K562 (cell line): ENCODE measurements at places on chromosomes 16 and 17. TPM values are rescaled to one million over a fixed set of nuclear protein-coding genes. Genes with fewer than 3 reads are reported as not detected.

DNA sequence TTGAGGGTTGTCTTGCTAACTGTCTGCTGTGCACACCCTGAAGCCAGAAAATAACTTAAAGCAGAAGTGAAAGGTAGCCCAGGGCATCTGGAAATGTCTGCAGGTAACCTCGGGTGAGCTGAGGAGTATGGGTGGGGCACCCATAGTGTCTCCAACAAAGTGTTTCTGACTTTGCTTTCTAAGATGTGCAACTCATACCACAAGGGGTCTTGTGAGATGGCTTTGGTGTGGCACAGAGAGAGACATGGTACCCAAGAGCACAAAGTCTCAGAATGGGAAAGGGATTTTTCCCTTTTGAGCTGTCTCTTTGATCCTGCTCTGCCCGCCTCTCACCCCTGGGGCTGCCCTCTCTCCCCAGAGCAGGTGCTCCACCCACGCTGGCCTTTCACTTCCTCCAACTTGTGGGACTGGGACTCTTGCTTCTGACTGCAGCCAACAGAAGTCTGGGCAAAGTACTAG is 6.9 kb downstream of the CHD9 start:
- DNase-seq: no peak

DNA sequence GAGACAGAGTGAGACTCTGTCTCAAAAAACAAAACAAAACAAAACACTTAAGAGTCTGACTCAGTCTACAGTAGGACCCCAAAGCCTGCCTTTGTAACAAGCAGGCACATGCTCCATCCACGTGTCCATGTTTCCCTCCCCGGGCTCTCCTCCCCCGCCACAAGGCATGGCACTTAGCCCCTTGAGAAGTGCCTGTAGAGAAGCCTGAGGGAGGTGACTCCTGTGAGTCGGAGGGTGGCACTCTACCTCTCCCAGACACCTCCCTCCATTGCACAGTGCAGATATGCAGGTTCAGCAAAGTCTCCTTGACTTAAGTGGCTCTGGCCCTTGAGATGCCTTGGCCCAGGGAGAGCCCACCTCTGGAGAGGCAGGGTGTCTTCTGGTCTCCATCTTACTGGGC is 6.8 kb downstream of the FHOD1 start:
- no peak for DNase-seq

DNA sequence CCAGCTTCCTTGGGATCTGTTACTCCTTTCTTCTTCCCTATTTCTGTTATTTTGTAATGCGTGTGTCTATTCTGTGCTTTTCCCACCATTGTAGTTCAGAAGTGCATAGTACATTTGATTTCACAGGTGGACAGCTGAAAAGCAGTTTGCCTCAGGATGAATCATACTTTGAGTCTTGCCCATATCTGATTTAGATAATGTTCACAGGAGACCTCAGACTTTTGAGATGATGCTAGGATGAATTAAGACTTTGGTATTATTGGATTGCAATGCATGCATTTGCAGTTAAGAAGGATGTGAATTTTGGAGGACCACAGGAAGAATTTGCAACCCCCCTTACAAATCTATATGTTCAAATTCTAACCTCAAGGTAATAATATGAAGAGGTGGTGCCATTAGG is 769.6 kb downstream of the CDH11 start:
- no peak for DNase-seq

The MPV17L gene
- 0.11 TPM in 1 of 2 replicates, not detected in the other for total RNA-seq

- peak; percentile 52 for DNase-seq
These were observed 3.2 kb upstream of the IL17C start for GRCh38 chr16:88634994-88635670.

- DNase-seq: no peak
These were observed 6.2 kb downstream of the CRISPLD2 start for GRCh38 chr16:84825896-84826557.

GRCh38 chr17:53217311-53217710 is 605.4 kb upstream of the KIF2B start:
- DNase-seq: no peak

DNA sequence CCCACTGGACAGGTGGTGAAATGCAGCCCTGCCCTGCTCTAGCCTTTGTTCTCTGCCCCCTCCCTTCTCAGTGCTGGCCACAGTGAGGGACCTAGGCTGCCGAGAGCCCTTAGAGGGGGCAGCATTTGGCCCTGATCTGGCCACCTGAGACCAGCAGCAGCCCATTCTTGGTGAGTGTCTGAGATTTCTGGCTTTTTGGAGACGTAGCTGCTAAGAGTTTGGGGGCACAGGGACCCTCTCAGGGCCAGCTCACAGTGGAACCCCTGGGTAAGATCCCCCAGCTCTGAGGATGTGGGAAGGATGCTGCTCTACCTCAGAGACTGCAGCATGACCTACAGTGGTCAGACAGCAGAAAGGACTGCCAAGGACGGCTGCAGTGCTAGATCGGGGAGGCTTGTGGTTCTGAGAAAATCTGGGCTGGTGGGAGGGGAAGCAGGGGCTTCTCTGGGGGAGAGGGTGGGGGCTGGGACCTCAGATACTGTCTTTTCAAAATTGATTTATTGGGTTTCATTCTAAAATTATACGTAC is 13.3 kb downstream of the GRB7 start:
- no peak for DNase-seq

The CNTD1 gene
- total RNA-seq: 0.20 TPM in 1 of 2 replicates, not detected in the other

DNA sequence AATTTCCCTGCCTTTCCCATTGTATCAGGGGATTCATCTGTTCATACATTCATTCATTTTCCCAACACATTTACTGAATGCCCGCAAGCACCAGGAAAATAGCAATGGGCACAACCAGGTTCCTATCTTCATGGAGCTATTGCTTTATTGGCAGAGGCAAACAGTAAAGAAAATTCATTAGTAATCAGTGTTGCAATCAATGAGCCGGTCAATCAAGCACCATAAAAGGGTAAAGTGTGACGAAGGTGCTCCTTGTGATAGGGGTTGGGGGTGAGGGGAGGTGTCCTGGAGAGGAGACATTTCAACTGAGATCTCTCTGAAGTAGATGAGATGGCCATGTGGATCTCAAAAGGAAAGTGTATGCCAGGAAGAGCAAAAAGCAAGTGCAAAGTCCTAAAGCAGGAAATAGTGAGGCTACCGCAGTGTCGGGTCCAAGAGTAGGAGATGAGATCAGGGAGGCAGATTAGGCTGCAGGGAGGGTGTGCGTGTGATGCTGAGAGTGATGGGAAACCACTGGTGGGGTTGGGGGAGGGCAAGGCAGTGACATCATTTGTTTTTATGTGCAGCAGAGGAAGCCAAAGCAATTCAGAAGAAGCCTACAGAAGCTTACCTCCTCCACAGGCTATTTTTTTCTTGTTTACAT is 28.4 kb downstream of the CDH13 start:
- DNase-seq: no peak

GRCh38 chr17:13385481-13385911 is 216.2 kb downstream of the HS3ST3A1 start:
- DNase-seq: no peak

The EVPLL gene
- not detected in 2 replicates for total RNA-seq

The GLIS2 gene
- total RNA-seq: 7.6 and 9.0 TPM in 2 replicates

The SLC6A2 gene
- not detected in 2 replicates for total RNA-seq

The NACA2 gene
- total RNA-seq: not detected in 2 replicates

The CIBAR2 gene
- total RNA-seq: not detected in 2 replicates

The CENPT gene
- 62.9 and 65.7 TPM in 2 replicates for total RNA-seq

The LGALS9B gene
- total RNA-seq: not detected in 2 replicates

- DNase-seq: no peak
These were observed 99.9 kb downstream of the EFCAB13 start for GRCh38 chr17:47423406-47424295.

DNA sequence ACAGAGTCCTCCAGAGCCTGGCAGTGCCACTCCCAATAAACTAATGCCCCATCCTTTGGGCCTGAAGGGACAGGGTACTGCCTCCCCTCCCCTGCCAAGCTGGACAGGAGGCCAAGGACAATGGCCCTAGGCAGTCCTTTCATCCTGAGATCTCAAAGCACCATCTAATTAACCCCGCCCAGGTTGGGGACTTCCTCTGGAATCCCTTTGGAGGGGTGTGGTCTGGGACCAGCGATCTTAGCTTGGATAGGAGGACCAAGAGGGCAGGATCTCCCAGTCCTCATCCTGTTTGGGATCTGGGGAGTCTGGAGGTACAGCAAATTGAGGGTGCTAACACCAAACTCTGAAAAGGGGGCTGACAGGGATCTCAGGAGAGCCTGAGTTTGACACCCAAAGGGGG is 18.2 kb upstream of the SP6 start:
- no peak for DNase-seq

- DNase-seq: no peak
These were observed 107.6 kb downstream of the TTC19 start for GRCh38 chr17:16107165-16107770.

The PTX4 gene
- 0.11 and 0.38 TPM in 2 replicates for total RNA-seq

DNA sequence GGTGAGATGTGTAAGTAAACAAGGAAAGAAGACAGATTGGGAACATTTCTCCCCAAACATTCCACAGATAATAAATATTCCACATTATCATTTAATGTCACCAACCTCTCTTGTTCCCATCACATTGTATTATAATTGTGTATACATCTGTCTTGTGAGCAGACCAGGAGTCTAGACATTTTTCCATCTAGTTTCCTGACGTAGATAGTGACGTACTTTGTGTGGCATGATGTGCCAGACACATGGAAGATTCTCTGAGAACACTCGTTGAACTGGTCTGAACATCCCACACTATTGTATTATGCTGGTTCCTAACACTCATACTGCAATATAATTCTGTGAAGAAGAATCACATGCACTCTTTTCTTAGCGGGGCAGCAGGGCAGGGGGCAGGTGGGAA is 34.0 kb downstream of the WSB1 start:
- DNase-seq: no peak

GRCh38 chr17:7014995-7015958 is 2.9 kb downstream of the RNASEK start:
- no peak for DNase-seq

The IRX5 gene
- total RNA-seq: 2.6 and 3.0 TPM in 2 replicates

DNA sequence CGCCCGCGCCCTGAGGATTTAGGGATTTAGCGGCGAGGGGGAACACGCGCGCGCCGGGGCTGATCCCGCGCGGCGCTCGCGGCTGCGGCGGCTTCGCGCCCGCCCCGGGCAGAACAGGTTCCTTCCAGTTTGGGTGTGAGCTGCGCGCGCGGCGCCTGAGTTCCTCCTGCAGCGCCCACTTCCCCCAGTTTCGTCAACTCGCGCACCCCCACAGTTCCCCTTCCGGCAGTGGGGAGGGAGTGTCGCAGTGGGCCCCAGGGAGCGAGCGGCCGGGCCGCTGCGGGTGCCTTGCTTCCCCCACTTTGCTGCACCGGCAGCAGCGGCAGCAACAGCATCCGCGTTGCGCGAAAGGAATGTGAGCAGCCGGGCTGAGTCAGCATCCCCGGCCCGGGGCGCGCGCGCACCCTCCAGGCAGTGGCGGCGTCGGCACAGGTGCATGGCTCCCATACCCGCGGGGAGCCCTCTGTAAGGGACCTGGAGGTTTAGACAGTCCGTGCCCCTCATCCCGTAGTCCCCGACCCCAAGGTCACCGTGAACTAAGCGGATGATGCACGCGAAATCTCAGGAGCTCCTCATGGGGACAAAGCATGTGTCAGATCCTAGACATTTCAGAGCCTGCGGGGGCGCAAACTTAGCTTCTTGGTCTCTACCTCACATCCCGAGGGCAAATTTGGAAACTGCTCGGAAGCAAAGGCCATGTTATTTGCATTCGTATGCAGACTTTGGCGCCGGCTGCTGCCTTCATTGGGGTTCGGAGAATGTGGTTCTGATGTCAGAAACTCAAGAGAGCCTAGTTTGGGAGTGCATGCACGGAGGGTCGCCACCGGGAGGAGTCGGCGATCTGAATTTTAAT is 767 bp downstream of the ARSG start:
- DNase-seq: peak; percentile 77

- DNase-seq: no peak
These were observed 22.2 kb downstream of the PDILT start for GRCh38 chr16:20382202-20382948.

- DNase-seq: no peak
These were observed 30.0 kb downstream of the SOX9 start for GRCh38 chr17:72150632-72151460.

The MYH1 gene
- not detected in 2 replicates for total RNA-seq

The KRTAP4-3 gene
- total RNA-seq: not detected in 2 replicates

- DNase-seq: no peak
These were observed 75.4 kb upstream of the ZNF750 start for GRCh38 chr17:82915010-82915756.

The OSBPL7 gene
- 11.5 and 11.9 TPM in 2 replicates for total RNA-seq

DNA sequence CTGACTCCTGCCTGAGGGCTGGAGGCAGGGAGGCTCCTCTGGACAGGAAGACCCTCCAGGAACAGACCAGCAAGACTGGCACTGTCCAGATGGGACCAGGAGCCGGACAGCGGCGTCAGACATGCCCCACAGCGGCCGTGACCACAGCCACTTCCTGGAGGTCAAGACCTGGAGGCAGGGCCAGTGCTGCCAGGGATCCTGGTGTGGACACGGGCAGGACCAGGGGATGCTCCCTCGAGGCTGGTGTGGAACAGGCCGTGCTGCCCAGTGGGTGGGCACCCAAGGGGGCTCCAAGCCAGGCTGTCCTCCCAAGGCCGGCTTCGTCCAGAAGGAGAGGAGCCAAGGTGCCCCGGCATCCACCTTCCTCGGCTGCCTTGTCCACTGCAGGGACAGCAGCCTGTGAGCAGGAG is 4.5 kb upstream of the CCDC57 start:
- no peak for DNase-seq

GRCh38 chr16:59635674-59636073 is 901.6 kb upstream of the GOT2 start:
- DNase-seq: no peak

GRCh38 chr17:76683921-76684745 is 26.6 kb downstream of the MXRA7 start:
- DNase-seq: no peak

The AOC2 gene
- 0.91 and 1.1 TPM in 2 replicates for total RNA-seq

- DNase-seq: no peak
These were observed 251.7 kb upstream of the CACNG5 start for GRCh38 chr17:66583112-66583748.

The ABCA10 gene
- total RNA-seq: 0.09 and 0.16 TPM in 2 replicates

GRCh38 chr16:69049146-69049545 is 56.3 kb upstream of the HAS3 start:
- no peak for DNase-seq

The DRC3 gene
- total RNA-seq: 0.13 TPM in 1 of 2 replicates, not detected in the other

The NHLRC4 gene
- 2.0 and 3.0 TPM in 2 replicates for total RNA-seq
